ENCODE measurements at places on chromosomes 5 and 9. TPM values are rescaled to one million over a fixed set of nuclear protein-coding genes. Genes with fewer than 3 reads are reported as not detected.

GRCh38 chr9:96217754-96218693 lies 84.0 kb downstream of the HSD17B3 start:
- no peaks in the 10 kb centered on the region for H3K27me3 ChIP-seq
- peaks cover 35% of the 10 kb centered on the region for H3K4me1 ChIP-seq
- peak; percentile 83 for DNase-seq
- H3K4me3 ChIP-seq, result peak overlapping the region; percentile 37
- no peaks in the 10 kb centered on the region for H3K36me3 ChIP-seq

DNA sequence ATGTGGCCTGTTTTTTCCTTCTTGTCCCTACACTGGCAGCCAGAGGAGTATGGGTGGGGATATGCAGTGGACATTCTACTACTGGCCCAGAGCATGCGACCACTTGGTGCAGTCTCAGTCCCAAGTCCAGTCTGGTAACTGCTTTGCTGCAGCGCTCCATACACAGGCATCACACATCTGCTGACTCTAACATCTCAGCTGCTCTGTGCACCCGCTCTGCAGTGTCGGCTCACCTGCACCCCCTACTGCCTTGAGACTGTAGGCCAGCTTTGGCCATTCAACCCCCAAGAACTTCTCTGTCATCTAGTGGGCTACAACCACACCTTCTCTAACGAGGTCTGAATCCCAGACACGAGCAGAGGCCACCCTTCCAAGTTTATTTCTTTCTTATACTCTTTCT lies 46.4 kb upstream of the SLCO6A1 start:
- H3K36me3 ChIP-seq, result no peaks in the 10 kb centered on the region
- DNase-seq, result peak; percentile 33
- H3K27me3 ChIP-seq, result no peaks in the 10 kb centered on the region
- H3K4me1 ChIP-seq, result no peaks in the 10 kb centered on the region

DNA sequence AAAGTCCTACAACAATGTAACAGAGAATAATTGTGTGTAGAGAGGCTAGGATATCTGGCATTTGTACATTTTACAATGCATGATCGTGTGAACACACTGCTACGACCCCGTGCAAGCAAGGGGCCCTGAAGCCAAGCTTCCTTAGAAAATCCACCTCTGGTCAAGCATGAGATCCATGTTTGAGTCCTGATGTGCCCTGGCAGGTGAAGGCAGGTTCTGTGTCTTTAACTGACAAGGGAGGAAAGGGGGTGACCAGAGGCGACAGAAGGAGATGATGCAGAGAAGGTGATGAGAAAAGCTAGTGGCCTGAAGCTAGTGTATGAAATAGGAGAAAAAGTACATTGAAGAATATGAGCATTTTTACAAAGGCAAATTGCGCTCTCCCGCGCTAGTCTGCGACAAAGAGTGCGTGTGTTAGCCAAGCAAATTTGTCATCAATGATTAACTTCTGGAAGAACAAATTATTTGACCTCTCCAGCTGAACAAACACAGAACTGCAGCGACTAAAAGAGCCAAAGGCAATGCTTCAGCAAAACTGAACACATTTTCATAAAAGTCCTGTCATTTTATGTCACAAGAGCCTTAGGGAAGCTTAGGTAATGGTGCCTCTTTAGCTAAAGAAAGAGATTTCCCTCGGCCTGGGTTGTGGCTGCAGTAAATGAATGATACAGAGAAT lies 101.7 kb upstream of the DAPK1 start:
- no peaks in the 10 kb centered on the region for H3K4me1 ChIP-seq
- peak overlapping the region; percentile 38 for H3K27ac ChIP-seq
- peak; percentile 88 for DNase-seq
- H3K36me3 ChIP-seq, result no peaks in the 10 kb centered on the region

- H3K36me3 ChIP-seq, result no peaks in the 10 kb centered on the region
- H3K4me1 ChIP-seq, result peaks cover 17% of the 10 kb centered on the region
- H3K4me3 ChIP-seq, result no peak overlapping the region
- H3K27me3 ChIP-seq, result no peaks in the 10 kb centered on the region
- DNase-seq, result peak; percentile 8
- no peak overlapping the region for H3K27ac ChIP-seq
Measured at GRCh38 chr9:133237035-133237731, 28.1 kb upstream of the OBP2B start.

- no peaks in the 10 kb centered on the region for H3K36me3 ChIP-seq
- peaks cover 19% of the 10 kb centered on the region for H3K27me3 ChIP-seq
- no peak for DNase-seq
- no peak overlapping the region for H3K4me3 ChIP-seq
Measured at GRCh38 chr9:133433351-133433843, 11.2 kb downstream of the ADAMTS13 start.

GRCh38 chr9:111298111-111298510 lies 31.9 kb downstream of the OR2K2 start:
- H3K27ac ChIP-seq, result no peak overlapping the region
- no peaks in the 10 kb centered on the region for H3K27me3 ChIP-seq
- H3K36me3 ChIP-seq, result no peaks in the 10 kb centered on the region
- no peaks in the 10 kb centered on the region for H3K4me1 ChIP-seq
- no peak for DNase-seq

DNA sequence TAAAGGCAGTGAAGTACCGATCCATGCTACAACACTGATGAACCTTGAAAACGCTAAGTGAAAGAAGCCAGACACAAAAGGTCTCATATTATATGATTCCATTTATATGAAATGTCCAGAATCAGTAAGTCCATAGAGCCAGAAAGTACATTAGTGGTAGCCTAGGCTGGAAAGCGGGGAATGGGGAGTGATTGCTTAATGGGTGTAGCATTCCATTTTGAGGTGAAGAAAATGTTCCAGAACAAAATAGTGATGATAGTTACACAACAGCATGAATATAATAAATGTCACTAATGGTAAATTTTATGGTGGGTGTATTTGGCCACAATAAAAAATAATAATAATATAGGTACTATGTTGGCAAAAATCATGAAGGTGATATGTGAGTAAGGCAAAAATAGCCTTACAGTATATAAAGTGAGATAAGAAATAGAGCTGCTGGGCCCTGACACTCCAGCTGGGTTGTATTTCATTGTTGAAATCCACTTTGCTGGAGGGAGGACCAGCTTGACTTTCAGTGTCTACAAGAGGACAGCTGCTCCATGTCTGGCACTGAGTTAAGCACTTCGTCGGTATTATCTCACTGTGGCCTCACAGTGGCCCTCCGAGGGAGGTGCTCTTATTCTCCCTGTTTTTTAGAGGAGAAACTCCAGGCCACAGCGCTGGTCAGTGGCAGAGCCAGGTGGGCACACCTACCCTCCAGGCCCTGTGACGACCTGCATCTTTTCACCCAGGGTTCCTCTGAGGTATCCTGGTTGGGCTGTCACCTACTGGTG lies 22.4 kb upstream of the ANGPTL2 start:
- H3K4me1 ChIP-seq, result no peaks in the 10 kb centered on the region
- peak; percentile 84 for DNase-seq
- H3K27me3 ChIP-seq, result no peaks in the 10 kb centered on the region
- H3K4me3 ChIP-seq, result no peak overlapping the region
- no peak overlapping the region for H3K27ac ChIP-seq

DNA sequence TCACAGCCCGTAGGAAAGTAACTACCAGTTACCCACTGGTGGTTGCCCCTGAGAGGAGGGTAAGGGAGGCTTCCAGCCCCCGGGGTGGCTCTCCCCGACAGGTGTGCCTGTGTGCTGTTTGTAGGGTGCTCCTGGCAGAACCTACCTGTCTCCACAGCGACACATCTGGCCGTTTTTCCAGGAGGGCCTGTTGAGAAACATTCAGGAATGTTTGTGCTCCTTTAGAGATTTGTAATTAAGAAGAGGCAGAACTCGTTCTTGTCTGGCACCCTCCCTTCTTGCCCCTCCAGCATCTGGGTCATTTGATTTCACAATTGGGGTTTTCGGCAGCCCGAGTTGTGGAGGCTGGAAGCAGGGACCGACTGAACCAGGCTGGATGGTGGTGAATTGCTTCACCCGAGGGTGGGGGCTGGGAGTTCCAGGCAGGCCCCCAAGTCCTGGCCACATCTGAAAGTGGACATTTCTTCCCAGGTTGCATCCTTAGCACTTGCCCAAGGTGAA lies 74.2 kb downstream of the WWC1 start:
- H3K27me3 ChIP-seq, result no peaks in the 10 kb centered on the region
- no peaks in the 10 kb centered on the region for H3K36me3 ChIP-seq
- H3K4me1 ChIP-seq, result peaks cover 32% of the 10 kb centered on the region
- DNase-seq, result peak; percentile 77
- peak overlapping the region; percentile 22 for H3K27ac ChIP-seq

DNA sequence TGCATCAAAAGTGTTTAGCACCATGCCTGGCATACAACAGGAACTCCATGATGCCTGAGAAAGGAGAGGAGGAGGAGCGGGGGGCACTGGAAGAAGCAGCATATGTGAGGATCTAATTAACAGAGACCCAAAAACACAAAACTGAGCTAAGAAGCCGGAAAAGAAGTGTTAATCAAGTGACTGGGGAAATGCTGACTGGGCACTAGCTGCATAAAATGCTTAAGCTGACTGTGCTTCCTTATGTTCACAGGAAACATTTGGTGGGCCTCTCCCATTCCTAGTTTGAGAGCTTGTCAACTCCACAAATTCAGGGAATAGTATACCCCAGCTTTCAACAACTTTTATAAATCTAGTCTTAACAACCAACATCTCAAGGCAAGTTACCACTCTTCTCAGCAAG lies 26.6 kb downstream of the DEPDC1B start:
- H3K4me1 ChIP-seq, result peaks cover 14% of the 10 kb centered on the region
- DNase-seq, result peak; percentile 51
- H3K27me3 ChIP-seq, result no peaks in the 10 kb centered on the region

Gene PCDHB8
- total RNA-seq, result not detected

Gene SPARC
- 170 TPM for total RNA-seq
